ENCODE measurements at places on chromosomes 7 and 10.

DNA sequence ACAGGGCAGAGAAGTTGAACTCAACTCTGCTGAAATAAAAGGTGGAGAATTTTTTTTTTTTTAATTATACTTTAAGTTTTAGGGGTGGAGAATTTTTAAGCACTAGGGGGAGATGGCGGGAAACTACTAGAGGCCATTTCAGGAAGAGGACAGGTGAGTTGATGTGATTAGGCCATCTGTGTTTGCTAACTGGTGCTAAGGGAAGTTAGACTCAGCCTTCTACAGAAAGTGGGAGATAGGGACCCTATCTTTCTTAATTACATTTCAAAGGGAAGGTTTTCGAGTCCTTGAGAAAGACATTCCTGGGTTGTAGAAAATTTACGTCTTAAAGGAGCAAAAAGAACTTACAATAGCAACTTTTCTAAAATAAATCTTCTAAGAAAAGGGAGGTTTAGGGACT is 124.8 kb downstream of the LHFPL3 start:
- no peak for DNase-seq

- DNase-seq: peak; percentile 60
Observed at GRCh38 chr10:43078986-43079273, 2.1 kb downstream of the RET start.

GRCh38 chr10:13231190-13231589 is 3.0 kb downstream of the UCMA start:
- no peak for DNase-seq

- no peak for DNase-seq
Observed at GRCh38 chr7:107480932-107481331, 11.1 kb downstream of the GPR22 start.

- no peak for DNase-seq
Observed at GRCh38 chr7:154299736-154300135, 247.5 kb downstream of the DPP6 start.

DNA sequence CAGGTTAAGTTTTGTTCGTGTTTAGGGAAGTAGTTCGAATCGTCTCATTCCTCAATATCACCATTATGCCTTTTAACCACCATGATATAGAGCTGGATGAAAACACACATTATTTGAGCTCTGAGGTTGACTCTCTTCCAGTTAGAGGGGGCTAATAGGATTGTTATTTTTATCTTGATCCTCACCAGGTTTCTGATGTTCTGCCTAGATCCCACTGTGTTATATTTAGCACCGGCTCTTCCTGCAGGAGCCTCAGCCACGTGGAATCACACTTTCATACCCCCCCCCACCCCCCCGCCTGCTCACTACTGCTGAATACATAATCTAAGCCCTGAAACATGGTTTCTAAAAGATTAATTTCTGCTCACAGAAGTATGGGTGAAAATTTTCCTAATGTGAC is 88.3 kb downstream of the NRCAM start:
- no peak for DNase-seq

- DNase-seq: no peak
Observed at GRCh38 chr10:11326913-11327616, 284.4 kb downstream of the USP6NL start.

GRCh38 chr7:124413029-124413428 is 352.6 kb downstream of the GPR37 start:
- DNase-seq: no peak

- peak; percentile 65 for DNase-seq
Observed at GRCh38 chr7:44196450-44196872, 4.3 kb upstream of the YKT6 start.
